ENCODE measurements at places on chromosomes 11 and 22.

- no peak for DNase-seq
Observed at GRCh38 chr22:27462190-27462589, 339.4 kb downstream of the MN1 start.

- peak; percentile 90 for DNase-seq
Observed at GRCh38 chr11:45354976-45355705, 69.0 kb upstream of the SYT13 start.

- no peak for DNase-seq
Observed at GRCh38 chr22:50731811-50732624, 6.0 kb upstream of the ACR start.

GRCh38 chr11:11769782-11770181, 72.0 kb upstream of the USP47 start:
- DNase-seq: no peak

DNA sequence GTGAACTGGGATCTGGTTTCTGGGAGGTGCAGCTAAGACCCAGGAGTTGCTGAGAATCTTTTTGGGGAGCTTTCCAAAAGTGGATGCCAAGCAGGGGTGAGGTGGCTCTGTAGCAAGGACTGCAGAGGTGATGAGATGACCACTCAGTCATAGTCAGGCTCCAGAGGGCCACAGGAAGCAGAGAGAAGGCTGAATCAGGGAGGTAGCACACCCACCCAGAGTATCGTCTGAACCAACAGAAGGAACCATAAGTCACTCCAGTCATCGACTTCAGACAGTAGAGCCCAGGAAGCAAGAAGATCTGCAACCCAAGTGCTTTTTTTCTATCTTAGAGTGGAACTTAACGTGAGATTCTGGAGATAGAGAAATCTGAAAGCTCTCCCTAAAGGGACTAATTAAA, 335.7 kb upstream of the MPPED2 start:
- no peak for DNase-seq

- DNase-seq: no peak
Observed at GRCh38 chr11:34855754-34856095, 60.5 kb downstream of the APIP start.

DNA sequence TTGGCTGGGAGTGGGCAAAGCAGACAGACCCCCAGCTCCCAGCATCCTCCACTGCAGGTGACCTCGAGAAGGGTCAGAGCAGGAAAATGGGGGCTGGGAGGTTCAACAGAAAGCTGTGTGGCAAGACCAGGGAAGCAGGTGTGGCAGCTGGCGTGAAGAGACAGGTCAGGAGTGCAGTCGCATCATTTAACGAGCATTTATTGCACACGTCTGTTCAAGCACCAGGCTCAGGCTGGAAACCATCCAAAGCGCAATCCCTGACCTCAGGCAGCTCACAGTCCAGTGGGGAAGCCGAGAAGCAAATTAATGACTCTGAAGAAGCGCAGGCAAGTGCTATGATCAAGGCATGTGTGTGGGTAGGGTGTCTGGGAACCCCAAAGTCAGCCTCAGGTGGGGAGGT, 7.4 kb downstream of the SLC25A45 start:
- DNase-seq: no peak

DNA sequence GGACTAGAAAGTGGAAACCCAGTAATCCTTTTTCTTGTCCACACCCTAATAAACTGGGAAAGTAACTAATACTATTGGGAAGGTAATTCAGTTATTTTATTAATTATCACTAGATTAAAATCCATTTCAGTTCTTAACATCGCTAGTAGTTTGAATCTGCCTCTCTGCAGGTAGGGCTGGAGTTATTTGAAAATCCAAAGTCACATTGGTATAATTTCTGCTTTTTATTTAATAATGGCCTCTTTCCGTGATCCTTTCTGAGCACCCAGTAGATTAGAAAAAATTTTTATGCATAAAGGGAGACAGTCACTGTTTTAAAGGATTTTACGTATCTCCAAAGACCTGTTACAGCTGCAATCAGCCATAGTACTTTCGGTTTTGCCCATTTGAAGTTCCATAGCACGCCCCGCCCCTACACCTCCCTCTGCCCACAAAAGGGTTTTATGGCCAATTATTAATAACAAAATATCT, 605 bp upstream of the COPB1 start:
- peak; percentile 59 for DNase-seq

GRCh38 chr11:60942970-60943565, 8.9 kb downstream of the SLC15A3 start:
- peak; percentile 71 for DNase-seq

GRCh38 chr11:44912270-44912987, 38.3 kb downstream of the TP53I11 start:
- DNase-seq: no peak

- no peak for DNase-seq
Observed at GRCh38 chr11:2256293-2256913, 14.0 kb downstream of the ASCL2 start.

- peak; percentile 96 for DNase-seq
Observed at GRCh38 chr11:72222907-72223614, 1.5 kb upstream of the INPPL1 start.

- DNase-seq: no peak
Observed at GRCh38 chr11:115572551-115572950, 68.3 kb upstream of the CADM1 start.

DNA sequence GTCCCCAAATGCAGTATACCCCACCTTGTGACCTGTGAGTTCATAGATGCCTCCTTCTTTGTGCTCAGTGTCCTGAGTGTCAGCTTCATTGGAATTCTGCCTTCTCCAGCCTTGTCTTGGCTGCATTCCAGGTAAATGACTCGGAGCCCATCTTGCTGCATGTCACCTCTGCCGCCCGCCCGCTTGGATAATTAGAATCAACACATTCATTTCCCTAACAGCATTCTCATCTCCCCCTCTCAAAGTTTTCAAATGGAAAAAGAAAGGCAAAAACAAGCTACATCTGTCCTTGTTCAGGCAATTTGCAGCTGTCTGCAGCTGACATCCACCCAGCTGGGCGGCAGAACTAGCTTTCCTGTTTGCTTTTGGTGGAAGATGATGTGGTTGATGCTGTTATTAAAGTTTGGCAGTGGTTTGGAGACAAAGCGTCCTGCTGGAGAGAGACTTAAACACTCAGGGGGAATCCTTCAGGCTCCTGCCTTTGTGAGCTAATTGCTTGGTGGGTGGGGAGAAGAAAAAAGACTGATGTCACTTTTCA, 198.8 kb upstream of the SEZ6L start:
- DNase-seq: peak; percentile 86

- no peak for DNase-seq
Observed at GRCh38 chr22:35506259-35506570, 34.4 kb upstream of the RASD2 start.

GRCh38 chr11:134407321-134407828, 4.7 kb downstream of the B3GAT1 start:
- DNase-seq: no peak

DNA sequence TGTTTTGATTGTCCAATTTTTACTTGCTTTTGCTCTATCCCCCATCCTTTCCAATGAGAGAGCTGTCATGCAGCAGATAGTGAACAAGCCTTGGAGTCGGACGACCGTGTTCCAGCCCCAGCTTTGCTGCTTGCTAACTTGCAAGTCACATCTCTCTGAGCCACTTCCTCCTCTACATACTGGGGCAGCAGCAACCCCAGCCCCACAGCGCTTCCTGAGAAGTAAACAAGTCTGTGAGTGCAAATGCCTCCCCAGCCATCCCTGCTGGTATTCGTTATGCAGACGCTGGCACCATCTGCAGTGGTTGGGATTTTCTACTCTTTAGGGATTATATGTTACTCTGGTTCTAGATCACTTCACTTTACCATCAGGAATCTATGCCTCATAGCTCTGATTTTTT, 35.0 kb downstream of the TPBGL start:
- DNase-seq: no peak

GRCh38 chr11:60158636-60159035, 24.2 kb downstream of the MS4A6A start:
- DNase-seq: no peak

- DNase-seq: no peak
Observed at GRCh38 chr11:72579816-72580641, 94.2 kb downstream of the PDE2A start.

DNA sequence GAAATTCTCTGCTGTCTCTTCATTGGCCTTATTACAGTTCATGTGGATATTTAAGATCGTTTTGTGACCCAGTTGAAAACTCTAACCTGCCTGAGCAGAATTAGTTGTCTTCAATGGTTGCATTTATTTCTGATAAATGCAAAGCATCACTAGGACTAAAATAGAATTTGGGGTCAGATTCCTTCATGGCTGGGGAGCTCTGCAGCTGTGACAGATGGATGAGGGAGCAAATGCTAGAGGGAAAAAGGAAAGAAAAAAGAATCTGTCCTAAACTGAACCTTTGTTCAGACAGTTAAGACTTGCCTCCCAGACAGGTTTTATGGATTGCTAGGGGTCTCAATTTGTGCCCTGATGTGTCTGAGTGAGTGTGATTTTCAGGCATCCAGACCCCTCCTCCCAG, 113.0 kb downstream of the SYT9 start:
- no peak for DNase-seq
